AG04450 (cell line): ENCODE measurements at places on chromosomes 5 and 9.

DNA sequence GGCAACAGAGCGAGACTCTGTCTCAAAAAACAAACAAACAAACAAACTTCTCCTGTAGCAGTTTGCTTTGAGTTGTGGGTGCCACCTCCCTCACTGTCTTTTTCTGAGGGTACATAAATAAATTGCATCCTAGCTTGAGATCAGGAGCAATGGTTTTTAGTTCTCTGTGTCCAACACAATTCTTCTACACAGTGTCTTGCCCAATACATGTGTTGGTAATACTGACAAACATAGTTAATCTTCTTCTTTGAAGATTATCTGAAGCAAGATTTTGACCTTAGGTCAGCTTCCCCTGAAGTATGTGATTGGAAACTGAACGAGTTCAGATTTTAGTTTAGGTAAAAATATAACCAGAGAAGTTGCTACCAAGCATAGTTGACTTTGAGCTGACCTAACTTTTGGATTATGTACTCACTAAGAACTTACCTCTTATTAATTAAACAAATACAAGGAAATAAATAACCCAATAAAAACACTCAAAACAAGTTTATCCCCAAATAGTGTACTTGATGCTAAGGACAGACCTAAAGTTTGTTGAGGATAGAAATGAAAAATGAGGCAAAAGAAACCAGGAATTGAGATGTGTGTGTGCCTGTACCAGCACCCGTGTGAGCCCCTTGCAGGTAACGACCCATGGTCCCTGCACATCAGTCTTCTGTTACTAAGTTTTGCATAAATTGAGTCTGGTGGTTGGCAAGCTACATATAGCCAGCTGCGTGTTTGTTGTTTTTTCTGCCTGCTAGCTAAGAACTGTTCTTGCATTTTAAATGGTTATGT lies 16.2 kb downstream of the TJP2 start:
- DNase-seq: no peak

- no peak for DNase-seq
These were observed 162.6 kb upstream of the ADAMTS16 start for GRCh38 chr5:4977416-4978110.

- no peak for DNase-seq
These were observed 438.5 kb upstream of the NUDT12 start for GRCh38 chr5:104001136-104001535.

GRCh38 chr5:157038568-157039187 lies 20.2 kb downstream of the HAVCR1 start:
- no peak for DNase-seq

GRCh38 chr5:43245724-43246385 lies 53.8 kb downstream of the NIM1K start:
- DNase-seq: no peak

- DNase-seq: no peak
These were observed 24.0 kb downstream of the HSD17B4 start for GRCh38 chr5:119476341-119476740.
